GM12891 (cell line): ENCODE measurements at places on chromosomes 2 and 18.

DNA sequence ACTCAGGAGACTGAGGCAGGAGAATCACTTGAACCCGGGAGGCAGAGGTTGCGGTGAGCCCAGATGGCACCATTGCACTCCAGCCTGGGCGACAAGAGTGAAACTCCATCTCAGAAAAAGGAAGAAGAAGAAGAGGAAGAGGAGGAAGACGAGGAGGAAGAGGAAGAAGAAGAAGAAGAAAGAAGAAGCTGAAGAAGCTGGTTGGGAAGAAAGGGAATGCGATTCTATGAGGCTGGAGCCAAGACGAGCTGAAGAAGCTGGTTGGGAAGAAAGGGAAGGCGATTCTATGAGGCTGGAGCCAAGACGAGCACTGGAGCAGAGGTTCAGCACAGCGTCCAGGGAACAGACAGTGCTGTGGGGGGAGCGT, 30.3 kb upstream of the TAF1B start:
- DNase-seq = no peak

DNA sequence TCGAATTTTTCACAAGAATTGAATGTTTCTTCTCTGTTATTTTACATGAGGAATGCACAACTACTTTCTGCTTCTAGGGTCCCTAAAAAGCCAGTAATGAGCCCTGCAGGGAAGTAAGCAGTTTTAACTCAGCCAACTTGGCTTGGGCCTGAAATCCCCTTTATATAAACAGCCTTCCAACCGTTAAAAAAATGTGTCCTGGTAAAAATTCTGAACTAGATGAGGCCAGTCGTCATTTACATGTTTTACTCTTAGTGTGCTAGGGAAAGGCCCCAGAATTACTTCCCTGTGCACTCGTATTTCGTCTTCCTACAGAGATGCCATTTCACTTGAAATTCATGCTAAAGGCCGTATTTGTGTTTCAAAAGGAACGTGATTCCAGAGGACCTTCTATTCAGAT, 42.4 kb upstream of the RPE start:
- no peak for DNase-seq

DNA sequence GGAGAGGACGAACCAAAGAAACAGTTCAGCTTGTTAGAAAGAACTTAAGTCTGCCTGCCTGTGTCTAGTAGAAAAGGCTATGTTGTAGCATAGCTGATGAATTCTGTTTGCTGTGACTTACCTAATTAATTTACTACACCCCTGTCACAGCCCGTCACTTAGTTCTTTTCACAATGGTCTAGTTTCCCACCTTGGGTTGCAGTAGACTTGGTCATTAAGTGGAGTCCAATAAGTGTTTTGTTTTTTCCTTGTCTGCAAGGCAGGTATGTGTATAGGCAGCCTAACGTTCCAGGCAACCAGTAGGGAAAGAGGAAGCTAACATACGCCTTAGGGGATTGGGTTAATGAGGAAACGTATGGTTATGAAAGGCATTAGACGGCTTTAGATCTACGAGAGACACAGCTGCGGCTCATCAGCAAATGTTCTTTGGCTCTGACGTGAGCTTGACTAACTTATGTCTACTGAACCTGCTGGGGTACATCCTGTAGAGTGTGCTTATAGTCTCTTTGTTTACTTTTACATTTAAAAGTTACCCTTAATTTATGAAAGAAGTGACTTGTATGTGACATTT, 180.1 kb downstream of the PRPF40A start:
- no peak for DNase-seq

- DNase-seq = no peak
Measured at GRCh38 chr2:189131991-189132390, 47.6 kb downstream of the COL5A2 start.

DNA sequence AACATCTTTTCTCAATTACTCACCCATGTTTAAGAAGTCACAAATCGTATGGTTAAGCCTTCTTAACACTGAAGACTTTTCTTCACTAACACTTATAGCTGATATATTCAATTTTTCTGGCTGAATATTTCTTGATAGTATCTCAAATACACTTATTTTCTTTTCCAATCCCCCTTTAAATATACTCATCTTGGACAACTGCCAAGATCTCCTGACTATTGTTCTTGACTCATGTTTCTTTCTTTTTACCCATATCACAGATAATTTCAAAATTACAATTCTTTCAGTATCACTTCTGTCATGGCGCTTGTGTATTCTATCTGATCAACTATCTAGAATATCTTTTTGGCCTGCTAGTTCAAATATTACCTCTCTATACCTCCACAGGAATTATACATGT, 954.3 kb upstream of the ACVR2A start:
- DNase-seq = no peak

GRCh38 chr2:54409752-54410151, 46.4 kb upstream of the SPTBN1 start:
- no peak for DNase-seq

DNA sequence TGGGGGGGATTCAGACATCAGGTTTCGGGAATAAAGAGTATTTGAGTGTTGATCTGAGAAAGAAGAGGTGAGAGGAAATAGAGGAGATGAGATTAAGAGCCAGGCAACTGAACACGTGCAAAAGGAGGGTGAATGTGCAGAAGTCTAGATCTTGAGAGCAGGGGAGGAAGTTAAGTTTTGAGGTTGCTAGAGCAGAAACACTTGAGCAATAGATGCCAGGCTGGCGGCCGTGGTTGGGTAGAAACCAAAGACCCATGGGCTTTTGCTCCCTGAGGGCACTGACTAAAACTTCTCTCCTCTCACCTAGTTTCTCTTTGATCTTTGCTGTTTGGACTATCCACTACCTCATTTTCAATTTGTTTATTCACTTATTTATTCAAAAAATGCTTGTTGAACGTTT, 116.0 kb downstream of the CDC42EP3 start:
- DNase-seq = no peak

DNA sequence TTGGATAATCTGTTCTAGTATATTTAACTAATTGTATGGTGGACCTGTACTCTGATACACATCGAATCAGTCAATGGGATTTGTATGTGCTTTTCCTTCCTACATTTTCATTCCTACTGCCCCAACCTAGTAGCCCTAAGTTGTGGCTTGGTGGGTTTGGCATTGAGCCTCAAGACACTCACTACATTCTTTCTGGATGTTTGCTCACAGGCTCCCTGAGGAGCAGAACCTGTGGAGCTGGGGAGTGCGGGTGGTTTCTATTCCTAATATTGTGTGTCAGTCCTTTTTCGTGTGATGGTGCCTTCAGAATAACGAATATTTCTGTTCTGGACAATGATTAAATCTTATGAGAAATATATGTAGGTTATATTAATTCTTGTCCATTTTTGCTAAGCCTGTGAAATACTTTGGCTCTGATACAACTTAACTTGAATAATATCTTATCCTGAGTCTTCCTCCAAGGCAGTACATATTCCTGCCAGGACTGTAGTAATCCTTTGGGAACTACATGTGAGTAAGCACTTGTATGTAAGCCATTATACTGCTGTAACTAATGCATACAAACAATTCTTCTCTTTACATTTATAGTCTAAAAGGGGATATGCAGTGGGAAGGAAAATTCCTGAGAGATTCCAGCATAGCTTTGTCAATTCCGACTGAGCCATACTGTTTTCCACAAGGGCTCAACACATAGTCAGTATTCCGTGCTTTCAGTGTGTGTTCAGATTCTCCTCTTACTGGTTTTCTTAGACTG, 150.6 kb downstream of the AGPS start:
- no peak for DNase-seq

DNA sequence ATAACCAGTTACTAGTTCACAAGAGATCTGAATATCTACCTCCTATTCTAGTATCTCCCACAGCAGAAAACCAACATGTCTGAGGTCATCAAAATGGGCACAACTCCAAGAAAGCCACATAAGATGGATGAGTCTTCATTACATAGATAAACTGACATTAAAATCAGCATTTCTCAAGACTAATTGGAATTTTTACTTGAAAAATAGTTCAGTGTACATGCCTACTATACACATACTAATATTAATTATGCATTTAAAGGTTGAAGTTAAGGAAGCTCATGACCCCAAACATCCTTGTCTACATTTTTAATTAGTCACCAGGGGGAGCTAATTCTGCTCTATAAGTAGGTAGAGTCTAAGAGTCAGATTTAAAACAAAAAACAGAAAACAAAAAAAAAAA, 41.9 kb downstream of the ZNF521 start:
- DNase-seq = no peak

GRCh38 chr2:39377226-39377939, 59.7 kb downstream of the MAP4K3 start:
- DNase-seq = peak; percentile 10

- DNase-seq = no peak
Measured at GRCh38 chr2:127256381-127256780, 36.3 kb upstream of the CYP27C1 start.

- DNase-seq = no peak
Measured at GRCh38 chr2:44543773-44544725, 182.3 kb downstream of the CAMKMT start.

- DNase-seq = no peak
Measured at GRCh38 chr2:10267036-10267435, 35.7 kb upstream of the HPCAL1 start.

DNA sequence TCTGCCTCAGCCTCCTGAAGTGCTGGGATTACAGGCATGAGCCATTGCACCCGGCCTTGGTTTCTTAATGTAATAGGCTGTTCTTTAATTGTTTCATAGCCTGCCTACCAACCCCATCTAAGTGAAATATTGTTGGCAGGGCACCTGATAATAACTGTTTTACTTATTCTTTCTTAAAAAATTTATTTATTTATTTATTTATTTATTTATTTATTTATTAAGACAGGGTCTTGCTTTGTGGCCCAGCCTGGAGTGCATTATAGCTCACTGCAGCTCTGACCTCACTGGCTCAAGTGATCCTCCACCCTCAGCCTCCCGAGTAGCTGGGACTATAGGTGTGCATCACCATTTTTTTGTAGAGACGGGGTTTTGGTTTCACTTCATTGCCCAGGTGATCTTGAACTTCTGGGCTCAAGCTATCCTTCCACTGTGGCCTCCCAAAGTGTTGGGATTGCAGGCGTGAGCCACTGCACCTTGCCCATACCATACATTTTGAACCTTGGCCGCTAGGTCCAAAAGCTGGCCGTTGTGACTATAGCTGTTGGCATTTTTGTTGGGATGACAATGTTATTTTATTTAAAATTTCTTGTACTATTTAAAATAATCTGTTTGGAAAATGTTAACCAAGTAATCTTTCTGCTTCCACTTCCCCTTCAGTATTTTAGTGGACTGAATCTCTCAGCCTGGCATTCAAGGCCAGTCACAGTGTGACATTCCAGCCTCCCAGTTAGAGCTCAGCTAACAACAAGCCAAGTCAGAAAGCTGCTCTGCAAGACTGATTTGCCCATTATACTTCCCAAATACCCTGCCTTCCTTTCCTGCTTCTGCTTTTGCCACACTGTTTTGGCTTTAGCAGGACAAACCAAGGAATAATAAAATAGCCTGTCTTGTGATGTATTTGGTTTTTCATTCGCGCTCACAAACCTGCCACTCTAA, 52.4 kb downstream of the BABAM2 start:
- DNase-seq = no peak

DNA sequence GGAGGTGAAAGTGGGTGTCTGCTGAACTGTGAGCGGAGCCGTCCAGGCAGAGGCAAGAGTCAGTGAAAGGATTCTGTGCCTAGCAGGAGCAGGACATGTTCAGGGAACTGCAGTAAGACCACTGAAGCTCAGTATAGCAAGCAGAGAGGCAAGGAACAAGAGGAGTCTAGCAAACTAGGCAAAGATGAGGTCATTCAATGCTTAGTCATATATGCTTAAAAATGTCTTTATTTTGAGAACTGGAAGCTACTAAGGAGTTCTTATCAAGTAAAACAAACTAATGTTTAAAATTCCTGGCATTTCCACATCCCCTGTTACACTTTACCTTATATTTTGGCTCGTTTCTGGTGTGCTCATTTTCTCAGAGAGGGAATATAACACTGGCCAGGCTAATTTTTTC, 913.4 kb downstream of the CBLN2 start:
- DNase-seq = no peak

- DNase-seq = no peak
Measured at GRCh38 chr2:55954306-55955035, 30.9 kb upstream of the EFEMP1 start.

DNA sequence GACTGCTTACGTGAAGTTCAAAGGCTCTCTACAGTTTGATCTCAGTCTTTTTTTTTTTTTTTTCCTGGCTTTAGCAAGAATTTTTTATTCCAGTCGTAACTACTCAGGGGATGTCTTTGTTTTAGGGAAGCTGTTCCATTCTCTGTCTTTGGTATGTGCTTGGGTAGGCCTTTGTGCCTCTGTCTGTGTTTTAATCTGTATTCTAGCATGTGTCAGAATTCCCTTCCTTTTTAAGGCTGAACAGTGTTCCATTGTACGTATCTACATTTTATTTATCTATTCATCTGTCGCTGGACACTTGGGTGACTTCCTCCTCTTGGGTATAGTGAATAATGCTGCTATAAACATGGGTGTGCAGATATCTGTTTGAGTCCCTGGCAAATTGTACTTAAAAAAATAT, 42.6 kb downstream of the MYO1B start:
- DNase-seq = no peak

GRCh38 chr2:240112914-240113690, 23.0 kb downstream of the COPS9 start:
- DNase-seq = no peak

DNA sequence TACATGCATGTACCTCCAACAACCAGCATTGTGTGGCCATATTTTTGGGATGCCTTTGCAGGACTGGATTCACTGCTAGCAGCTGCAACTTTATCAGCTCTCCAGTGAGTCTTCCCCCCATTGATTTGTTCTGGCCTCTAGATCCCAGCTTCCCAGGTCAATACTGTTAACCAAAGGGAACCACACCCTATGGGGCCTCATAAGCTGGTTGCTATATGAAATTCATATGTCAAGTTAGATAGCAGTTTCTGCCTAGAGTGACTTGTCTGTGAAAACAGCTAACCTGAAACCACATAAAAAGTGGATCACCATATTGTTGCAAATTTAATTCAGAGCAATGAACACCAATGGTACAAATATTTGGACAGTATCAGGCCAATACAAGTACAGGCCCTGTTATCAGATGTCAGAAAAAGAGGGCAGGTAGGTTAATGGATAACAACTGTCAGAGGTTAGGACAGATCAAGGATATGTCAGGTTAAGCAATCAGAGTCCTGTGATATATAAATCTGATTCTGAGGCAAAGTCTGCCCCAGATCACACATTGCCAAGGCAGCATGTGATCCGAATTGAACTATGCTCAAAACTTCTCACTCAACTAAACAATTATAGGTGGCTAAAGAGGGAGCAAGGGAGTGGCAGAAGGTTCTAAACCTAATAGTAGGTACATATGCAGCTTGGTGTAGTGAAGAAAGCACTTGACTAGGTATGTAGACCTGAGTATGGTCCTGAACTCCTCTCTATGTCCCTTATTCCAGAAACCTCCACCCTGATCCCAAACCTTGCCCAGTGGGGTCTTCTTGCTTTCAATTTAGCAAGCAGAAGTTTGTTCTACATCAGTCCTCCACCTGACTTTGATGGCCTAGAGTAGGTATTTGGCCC, 310.2 kb upstream of the STON1 start:
- no peak for DNase-seq

GRCh38 chr2:151518802-151519201, 109.1 kb downstream of the RIF1 start:
- DNase-seq = no peak

GRCh38 chr2:105828558-105828957, 83.8 kb downstream of the NCK2 start:
- no peak for DNase-seq

GRCh38 chr18:50008306-50008705, 186.6 kb downstream of the MYO5B start:
- no peak for DNase-seq

- no peak for DNase-seq
Measured at GRCh38 chr2:121686218-121686617, 37.0 kb upstream of the CLASP1 start.
